Cortex of kidney (tissue), 1 donor: ENCODE measurements at places on chromosomes 7 and 10.

DNA sequence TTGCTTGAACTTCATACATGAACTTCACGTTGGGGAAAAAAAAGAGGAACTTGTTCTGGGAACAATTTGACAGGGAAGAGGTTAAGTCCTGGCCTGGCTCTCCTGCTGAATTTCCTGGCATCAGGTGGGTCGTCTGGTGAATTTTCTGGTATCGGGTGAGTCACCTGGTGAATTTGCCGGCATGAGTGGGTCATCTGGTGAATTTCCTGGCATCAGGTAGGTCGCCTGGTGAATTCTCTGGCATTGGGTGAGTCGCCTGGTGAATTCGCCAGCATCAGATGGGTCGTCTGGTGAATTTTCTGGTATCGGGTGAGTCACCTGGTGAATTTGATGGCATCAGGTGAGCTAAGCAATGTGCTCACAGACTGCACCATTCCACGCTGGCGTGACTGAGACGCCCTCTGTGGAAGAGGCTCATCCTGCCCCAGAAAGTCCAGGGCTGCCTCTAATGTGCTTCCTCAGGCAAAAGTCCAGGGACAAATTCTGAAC lies 255.4 kb downstream of the TCERG1L start:
- no peak for DNase-seq

GRCh38 chr7:31744294-31744874 lies 57.4 kb downstream of the PPP1R17 start:
- no peak for DNase-seq

GRCh38 chr10:93397020-93397419 lies 85.1 kb downstream of the MYOF start:
- DNase-seq = no peak

DNA sequence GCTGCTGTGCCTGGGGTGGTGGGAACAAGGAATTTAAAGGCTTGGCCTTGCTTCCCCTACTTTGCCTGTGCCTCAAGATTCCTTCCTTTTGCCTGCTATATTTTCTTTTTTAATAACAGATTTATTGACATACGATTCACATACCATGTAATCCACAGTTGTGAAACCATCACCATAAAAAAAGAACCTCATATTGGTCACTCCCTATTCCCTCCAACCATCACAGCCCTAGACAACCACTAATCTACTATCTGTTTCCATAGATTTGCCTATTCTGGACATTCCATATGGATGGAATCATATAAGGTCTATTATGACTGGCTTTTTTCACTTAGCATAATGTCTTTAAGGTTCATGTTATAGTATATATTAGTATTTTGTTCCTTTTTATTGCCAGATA lies 59.3 kb upstream of the TRIM8 start:
- no peak for DNase-seq

GRCh38 chr10:84562592-84562991 lies 234.2 kb downstream of the CCSER2 start:
- DNase-seq = no peak

DNA sequence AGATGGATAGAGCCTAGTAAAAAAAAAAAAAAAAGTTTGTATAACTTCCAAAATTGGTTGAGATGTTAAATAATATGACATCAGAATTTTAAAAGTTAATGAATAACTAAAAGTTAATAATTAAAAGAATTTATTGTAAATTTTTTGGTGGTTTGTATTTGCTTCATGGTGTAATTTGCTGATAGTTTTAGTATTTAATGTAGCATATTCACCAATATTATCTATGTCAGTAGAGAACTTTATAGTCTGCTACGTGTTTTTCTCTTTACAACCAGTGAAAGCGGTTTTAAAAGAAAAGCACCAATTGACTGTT lies 51.8 kb upstream of the STEAP4 start:
- no peak for DNase-seq
